AG04450 (cell line): ENCODE measurements at places on chromosomes 5 and 9.

DNA sequence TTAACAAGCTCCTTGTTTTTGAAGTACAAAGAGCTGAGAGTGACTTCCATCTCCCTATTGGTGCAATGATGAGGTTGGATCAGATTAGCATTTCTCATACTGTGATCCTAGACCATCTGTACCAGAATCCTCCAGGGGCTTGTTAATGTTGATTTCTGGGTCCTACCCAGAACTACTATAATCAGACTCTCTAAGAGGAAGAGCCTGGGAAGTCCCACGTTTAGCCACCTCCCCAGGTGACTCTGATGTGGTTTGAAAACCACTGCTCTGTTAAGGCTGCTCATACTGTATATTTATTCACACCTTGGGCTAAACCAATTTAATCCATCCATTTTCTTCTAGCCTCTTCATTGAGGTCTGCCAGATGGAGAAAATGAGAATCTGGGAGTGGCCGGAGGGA lies 49.6 kb upstream of the SMIM32 start:
- no peak for DNase-seq

GRCh38 chr9:90099262-90099963 lies 494.6 kb downstream of the GADD45G start:
- no peak for DNase-seq

DNA sequence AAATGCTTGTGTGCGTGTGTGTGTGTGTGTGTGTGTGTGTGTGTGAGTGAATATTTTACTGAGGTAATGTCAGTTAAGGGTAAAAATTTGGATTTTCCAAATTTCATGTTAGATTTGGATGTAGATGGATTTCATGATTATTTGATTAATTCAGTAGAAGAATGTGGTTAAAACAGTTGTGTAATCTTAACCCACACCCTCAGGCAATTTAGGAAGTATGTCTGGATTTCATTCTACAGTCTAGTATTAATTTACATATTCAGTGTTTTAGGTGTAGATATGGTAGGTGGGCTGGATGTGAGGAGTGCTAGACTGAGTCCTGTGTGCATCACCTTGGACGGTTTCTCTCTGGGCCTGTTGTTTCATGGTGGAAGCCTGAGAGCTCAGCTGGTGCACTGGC lies 99.1 kb upstream of the CKMT2 start:
- no peak for DNase-seq

DNA sequence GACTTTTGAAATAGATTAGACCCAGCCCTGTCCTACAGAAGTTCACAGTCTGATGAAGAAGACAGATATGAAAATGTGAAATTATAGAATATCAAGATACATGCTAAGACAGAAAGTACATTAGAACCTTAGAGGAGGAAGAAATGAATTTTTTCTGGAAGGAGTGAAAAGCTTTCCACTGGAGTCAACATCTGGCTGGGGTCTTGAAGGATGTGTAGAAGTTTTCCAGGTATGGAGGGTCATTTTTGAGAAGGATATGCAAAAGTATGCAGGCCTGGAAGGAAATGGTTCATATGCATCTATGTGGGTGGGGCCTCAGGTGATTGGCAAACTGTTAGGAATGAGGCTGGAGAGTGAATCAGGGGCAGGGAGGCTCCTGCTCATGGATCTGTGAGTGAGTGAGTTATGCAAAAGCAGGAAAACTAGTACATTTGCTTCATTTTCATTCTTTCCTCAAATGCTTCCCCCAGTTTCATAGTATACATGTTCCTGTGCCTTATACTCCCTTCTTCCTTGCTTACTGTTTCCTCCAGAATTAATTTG lies 142.3 kb downstream of the GRIA1 start:
- DNase-seq = no peak

GRCh38 chr5:55597014-55597981 lies 62.5 kb upstream of the PLPP1 start:
- no peak for DNase-seq

DNA sequence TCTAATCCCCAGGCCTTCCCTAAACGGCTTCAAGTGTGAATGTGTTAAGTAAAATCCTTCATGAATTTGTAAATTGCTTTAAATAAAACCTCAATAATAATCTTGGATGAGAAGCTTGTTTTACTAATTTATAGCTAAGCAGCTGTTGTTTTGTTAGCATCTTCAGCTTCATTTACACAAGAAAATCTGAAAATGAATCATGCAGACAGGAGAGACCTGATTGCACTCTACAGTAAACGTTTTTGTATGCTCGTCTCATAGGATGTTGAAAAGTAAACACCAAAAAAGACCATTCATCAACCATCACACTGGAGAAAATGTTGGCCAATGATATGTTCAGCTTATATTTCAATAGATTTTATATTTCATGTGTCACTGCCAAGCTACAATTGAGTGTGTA lies 40.4 kb upstream of the MAP3K1 start:
- no peak for DNase-seq

GRCh38 chr5:8192840-8193239 lies 323.9 kb downstream of the MTRR start:
- no peak for DNase-seq
